ENCODE measurements at places on chromosomes 3 and 15. TPM values are rescaled to one million over a fixed set of nuclear protein-coding genes. Genes with fewer than 3 reads are reported as not detected.

The EIF5A2 gene
- 6.6 TPM for total RNA-seq

The MESD gene
- total RNA-seq = 17.9 TPM

The TMEM212 gene
- not detected for total RNA-seq

The PPARG gene
- total RNA-seq = 28.5 TPM

The LCMT2 gene
- total RNA-seq = 5.4 TPM

The STARD5 gene
- total RNA-seq = 28.0 TPM

The TMEM40 gene
- 31.7 TPM for total RNA-seq

DNA sequence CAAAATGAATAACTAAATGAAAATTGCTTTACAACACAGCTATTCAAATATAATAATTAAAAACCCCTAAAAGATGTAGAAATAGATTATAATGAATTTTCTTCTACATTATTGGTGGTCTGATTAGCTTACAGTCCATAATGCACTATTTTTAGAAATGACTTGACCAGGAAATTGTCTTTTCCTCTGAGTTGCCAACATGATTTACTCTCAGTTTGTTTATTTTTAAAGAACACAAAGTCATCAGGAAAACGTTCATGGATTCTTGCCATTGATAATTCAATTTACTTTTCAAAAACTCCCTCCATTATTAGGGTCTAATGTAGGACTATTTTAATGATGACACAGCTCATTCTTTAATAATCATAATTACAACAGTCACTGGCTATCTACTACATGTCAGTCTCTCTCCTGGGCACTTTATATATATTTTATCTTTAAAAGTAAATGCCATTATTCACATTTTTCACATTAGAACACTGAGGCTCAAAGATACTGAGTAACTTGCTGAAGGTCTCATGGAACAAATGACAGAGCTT is 1.1 kb downstream of the TM4SF18 start:
- H3K27ac ChIP-seq = no peak overlapping the region
- H3K36me3 ChIP-seq = no peaks in the 10 kb centered on the region
- H3K27me3 ChIP-seq = no peaks in the 10 kb centered on the region
- DNase-seq = no peak
- H3K4me1 ChIP-seq = no peaks in the 10 kb centered on the region
- no peak overlapping the region for H3K4me3 ChIP-seq

DNA sequence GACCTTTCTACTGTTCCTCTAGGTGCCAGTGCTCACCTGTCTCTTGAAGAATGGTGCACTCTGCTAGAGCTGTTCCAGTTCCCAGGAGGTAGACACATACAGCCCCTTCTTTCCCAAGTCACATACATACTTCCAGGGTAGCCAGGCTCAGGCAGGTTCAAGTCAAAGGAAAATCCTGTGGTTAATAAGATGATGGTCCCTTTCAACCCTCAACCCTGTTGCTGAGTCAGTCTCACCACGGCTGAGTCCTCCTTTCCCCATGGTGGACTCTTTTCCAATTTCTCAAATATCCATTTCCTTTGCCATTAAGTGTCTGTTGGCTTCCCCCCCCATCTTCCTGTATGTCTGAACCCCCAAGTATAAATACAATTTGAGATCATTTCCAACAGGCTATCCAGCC is 56.1 kb upstream of the ACAN start:
- DNase-seq = no peak
- no peaks in the 10 kb centered on the region for H3K4me1 ChIP-seq
- H3K4me3 ChIP-seq = no peak overlapping the region

GRCh38 chr3:60055765-60056164 is 1005.9 kb upstream of the CFAP20DC start:
- DNase-seq = no peak
- H3K4me1 ChIP-seq = no peaks in the 10 kb centered on the region
- H3K4me3 ChIP-seq = no peak overlapping the region
- no peak overlapping the region for H3K27ac ChIP-seq
- H3K36me3 ChIP-seq = no peaks in the 10 kb centered on the region
- no peaks in the 10 kb centered on the region for H3K27me3 ChIP-seq

GRCh38 chr3:48945432-48945831 is 26.8 kb downstream of the ARIH2 start:
- DNase-seq = no peak
- H3K36me3 ChIP-seq = no peaks in the 10 kb centered on the region
- no peaks in the 10 kb centered on the region for H3K27me3 ChIP-seq
- H3K27ac ChIP-seq = no peak overlapping the region
- no peak overlapping the region for H3K4me3 ChIP-seq

- H3K36me3 ChIP-seq = no peaks in the 10 kb centered on the region
- no peak overlapping the region for H3K4me3 ChIP-seq
- no peak for DNase-seq
- H3K4me1 ChIP-seq = peaks cover 8% of the 10 kb centered on the region
- no peaks in the 10 kb centered on the region for H3K27me3 ChIP-seq
These were observed 157.3 kb upstream of the SMAD3 start for GRCh38 chr15:66907826-66908743.

- no peaks in the 10 kb centered on the region for H3K27me3 ChIP-seq
- no peak overlapping the region for H3K4me3 ChIP-seq
- H3K36me3 ChIP-seq = no peaks in the 10 kb centered on the region
These were observed 54.9 kb upstream of the TMEM108 start for GRCh38 chr3:132983143-132983770.

DNA sequence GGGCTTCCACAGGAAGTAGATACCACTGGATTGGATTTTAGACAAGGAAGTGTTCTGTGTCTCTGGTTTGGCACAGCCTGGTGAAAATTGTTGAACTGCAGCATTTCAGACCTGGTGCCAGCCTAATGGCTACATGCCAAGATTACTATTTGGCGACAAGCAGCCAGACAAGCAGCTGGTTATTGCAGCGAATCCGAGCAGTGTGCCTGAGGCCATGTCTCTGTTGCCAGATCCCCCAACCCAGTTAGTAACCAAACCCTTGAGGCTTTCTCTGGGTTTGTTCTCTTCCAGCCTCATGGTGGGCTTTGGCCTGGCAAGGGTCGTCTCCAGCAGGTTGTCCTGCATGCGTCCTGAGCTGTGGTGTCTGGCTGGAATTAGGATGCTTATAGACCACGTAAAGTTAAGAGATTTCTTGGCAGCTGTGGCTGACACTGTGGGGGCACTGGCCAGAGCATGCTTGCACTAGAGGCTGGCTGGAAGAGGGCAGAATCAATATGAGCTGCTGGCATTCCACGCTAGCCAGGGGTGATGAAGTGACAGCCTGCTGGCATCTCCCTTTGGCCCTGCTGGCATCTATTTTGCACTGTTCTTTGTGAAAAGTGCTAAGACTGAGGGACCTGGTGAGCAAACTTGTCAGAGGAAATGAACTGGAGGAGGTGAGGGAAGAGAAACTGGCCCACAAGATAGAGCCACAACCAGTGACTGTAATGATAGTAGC is 172.6 kb downstream of the RBMS3 start:
- H3K27ac ChIP-seq = no peak overlapping the region
- peaks cover 16% of the 10 kb centered on the region for H3K4me1 ChIP-seq
- no peaks in the 10 kb centered on the region for H3K27me3 ChIP-seq
- no peak for DNase-seq
- H3K36me3 ChIP-seq = no peaks in the 10 kb centered on the region
- H3K4me3 ChIP-seq = no peak overlapping the region

DNA sequence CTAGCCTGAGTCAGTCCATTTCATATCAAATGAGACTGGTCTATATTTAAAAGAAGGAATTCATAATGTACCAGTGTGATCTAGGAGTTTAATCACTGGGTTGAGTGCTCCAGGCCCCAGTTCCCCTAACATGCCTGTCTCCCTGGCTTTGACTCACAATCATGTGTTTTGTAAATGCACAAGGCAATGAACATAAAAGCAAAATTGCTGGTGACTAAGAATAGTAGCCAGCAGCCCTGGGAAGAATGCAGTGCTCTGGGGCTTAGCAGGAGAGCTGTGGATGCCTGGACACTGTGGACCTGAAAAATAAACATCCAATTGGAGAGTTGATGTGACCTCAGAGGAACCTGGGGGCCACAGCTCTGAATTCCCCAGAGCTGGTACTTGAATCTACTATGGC is 50.3 kb downstream of the SYNPR start:
- H3K36me3 ChIP-seq = no peaks in the 10 kb centered on the region
- H3K4me3 ChIP-seq = no peak overlapping the region
- H3K27ac ChIP-seq = no peak overlapping the region
- no peaks in the 10 kb centered on the region for H3K27me3 ChIP-seq
- no peak for DNase-seq

DNA sequence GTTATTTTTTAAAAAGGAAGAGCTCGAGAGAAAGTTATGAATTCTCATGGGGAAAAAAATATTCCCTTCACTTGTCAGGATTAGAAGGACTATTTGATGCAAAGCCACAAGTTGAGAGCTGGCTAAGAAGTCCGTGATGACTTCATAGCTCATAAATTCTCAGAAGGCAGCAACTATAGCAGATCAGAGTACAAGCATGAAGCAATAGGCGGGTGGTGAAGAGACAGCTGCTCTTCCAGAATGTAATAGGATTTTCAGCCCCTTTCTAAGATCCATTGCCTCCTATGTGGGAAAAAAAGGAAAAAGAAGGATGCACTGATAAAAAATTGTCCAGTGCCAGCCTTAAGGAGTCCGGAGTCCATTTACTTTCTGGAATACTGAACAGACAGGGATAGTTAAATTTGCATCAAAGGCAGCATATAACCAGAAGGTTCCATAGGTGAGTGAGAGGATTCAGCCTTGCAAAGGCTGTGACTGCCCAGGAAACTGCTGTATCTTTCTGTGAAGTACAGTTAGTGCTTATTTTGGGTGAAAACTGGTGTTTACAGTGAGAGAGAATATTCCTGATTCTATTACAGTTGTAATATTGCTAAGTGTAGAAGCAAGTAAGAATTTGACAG is 929.5 kb upstream of the ALCAM start:
- no peak overlapping the region for H3K27ac ChIP-seq
- H3K4me1 ChIP-seq = peaks cover 8% of the 10 kb centered on the region
- H3K4me3 ChIP-seq = no peak overlapping the region

DNA sequence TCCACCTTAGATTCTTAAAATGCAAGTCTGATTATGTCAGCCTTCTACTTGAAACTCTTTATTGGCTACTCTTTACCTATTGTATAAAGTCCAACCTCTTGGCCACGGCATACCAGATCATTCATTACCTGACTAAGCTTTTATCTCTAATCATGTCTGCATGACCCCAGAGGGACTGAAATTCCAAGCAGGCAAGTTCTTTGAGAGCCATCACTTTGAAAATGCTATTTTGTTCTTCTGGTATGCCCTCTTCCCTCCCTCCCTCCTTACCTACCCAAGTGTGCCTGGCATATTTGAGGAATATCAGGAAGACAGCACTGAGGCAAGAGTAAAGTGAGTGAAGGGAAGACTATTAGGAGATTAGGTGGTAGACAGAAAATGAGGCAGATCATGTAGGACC is 57.5 kb downstream of the KCNMB2 start:
- no peak for DNase-seq
- H3K27me3 ChIP-seq = no peaks in the 10 kb centered on the region
- no peak overlapping the region for H3K4me3 ChIP-seq
- H3K4me1 ChIP-seq = no peaks in the 10 kb centered on the region

DNA sequence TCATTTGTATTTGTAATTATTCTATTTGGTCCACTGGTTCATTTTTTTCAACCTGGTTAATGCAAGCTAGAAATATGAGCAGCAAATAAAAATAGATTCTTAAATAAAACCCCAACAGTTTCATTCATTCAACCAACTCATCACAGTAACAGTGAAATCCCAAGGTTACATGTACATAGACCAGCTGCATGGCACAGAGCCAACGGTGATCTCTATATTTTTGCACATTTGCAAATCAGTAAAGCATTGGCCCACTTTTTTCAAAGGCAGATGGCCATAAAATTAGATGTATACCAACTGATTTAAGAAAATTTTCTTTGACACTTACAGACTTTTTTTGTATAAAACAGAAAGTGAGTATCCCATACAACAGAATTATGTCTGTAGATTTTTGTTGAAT is 49.3 kb downstream of the STRIT1 start:
- no peak overlapping the region for H3K27ac ChIP-seq
- H3K4me1 ChIP-seq = no peaks in the 10 kb centered on the region
- H3K36me3 ChIP-seq = no peaks in the 10 kb centered on the region
- no peak for DNase-seq
- H3K27me3 ChIP-seq = no peaks in the 10 kb centered on the region
- no peak overlapping the region for H3K4me3 ChIP-seq

GRCh38 chr15:61421938-61422337 is 192.8 kb upstream of the RORA start:
- DNase-seq = no peak
- no peaks in the 10 kb centered on the region for H3K4me1 ChIP-seq
- no peak overlapping the region for H3K4me3 ChIP-seq
- H3K36me3 ChIP-seq = no peaks in the 10 kb centered on the region

GRCh38 chr15:101179341-101180153 is 72.3 kb downstream of the CHSY1 start:
- H3K27me3 ChIP-seq = no peaks in the 10 kb centered on the region
- DNase-seq = no peak
- no peak overlapping the region for H3K4me3 ChIP-seq
- H3K36me3 ChIP-seq = no peaks in the 10 kb centered on the region
- peak overlapping the region; percentile 17 for H3K27ac ChIP-seq

DNA sequence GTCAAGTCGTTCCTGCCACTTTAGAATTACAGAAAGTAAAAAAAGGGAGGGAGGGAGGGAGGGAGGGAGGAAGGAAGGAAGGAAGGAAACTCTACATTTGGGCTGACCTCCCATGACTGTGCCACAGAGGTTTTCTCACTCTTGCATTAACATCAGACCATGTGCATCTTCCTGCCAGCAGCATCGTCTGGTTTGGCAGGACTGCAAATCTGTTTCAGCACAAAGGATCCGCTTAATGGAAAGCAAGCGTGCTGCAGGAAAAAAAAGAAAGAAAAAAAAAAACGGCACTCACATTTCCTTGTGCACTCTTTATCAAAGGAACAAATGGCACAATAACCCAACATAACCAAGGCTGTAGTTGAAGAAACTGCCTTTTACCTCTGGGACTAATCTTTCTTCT is 148.8 kb upstream of the HES1 start:
- H3K4me1 ChIP-seq = peaks cover 21% of the 10 kb centered on the region
- H3K27ac ChIP-seq = no peak overlapping the region
- no peaks in the 10 kb centered on the region for H3K27me3 ChIP-seq
- no peak for DNase-seq
- H3K4me3 ChIP-seq = no peak overlapping the region
